Hippocampal formation (tissue), 2 donors: ENCODE measurements at places on chromosomes 5 and 9.
A peak's percentile ranks its signal among the peaks of the same experiment; 100 is the strongest.

GRCh38 chr9:90899287-90899686 is 97.7 kb downstream of the SYK start:
- no peak for DNase-seq

DNA sequence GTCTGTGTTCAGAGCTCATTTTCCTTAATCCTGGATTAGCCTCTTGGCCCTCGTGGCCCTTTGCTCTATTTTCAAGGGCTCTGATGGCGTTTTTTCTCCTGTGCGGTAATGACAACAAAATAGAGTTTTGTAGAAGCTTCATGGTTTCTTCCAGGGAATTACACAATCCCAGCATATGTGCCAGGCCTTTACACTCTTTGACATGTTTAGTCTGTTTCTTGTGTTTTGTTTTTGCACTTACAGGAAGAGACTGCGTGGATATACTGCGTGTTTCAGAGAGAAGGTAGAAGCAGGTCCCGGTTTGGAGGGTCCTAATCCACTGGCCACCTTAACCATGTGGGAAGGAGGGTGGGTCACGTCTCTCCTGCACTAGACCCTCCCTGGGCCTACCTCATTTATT is 400.2 kb upstream of the IRX4 start:
- DNase-seq = no peak

DNA sequence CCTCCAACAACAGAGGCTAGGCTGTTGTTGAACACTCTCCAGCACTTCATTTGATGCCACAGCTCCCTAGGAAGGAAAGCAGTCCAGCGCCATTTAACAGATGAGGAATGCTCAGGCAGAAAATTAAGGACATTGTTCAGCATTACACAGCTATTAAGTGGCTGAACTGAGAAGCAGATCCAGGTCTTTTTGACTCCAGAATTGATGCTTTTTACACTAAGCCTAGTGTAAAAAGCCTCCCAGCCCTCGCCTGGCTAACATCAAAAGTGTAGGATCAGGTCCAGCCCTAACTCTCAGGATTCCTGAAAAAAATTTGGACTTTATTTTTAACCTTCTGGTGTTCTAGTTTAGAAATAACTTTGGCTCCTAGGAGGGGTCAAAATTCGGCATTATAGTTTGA is 106.4 kb upstream of the SMC5 start:
- DNase-seq = no peak

- no peak for DNase-seq
Measured at GRCh38 chr9:86580688-86581087, 226.5 kb upstream of the TUT7 start.

DNA sequence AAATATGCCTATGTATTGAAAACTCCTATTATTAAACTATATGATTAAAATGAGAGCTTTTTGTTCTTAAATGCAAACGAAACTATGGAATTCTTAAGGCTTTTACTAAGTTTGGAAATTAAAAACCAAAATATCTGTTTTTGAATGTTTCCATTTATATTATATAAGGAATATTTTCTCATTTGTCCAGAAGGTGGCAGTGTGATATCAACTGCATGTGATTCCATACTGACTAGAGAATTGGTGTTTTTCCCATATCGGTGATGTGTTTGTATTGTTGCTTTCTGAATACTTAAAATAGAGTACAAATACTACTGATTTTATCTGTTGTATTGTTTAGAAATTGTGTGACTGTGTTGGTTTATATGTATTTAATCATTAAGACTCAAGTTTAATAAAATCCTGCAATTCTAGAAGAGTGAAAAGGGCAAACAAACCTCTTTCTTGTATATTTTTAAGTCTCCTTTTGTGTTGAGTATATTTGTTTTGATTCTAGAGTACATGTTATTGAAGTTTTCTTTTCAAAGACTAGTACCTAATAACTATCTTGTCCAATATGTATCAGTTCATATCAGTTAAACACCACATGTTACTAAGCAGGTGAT is 320.8 kb downstream of the CCDC171 start:
- peak; percentile 62 for DNase-seq

DNA sequence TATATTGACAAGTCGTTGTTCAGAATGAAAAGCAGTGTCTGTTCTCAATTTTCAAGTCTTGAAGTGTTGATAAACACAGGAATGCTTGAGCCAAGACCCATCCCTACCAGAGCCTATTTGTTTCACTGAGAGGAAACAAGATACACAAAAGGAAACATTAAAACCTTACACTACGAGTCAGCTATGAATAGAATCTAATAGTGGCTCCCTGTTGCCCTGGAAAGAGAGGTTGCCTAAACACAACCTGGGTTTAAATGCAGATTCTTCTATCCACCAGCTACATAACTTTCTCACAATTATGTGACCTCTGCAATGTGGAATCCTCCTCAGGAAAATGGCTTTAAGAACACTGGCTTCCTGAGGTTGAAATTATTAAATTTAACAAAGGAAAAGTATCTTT is 29.1 kb upstream of the BNC2 start:
- DNase-seq = no peak

DNA sequence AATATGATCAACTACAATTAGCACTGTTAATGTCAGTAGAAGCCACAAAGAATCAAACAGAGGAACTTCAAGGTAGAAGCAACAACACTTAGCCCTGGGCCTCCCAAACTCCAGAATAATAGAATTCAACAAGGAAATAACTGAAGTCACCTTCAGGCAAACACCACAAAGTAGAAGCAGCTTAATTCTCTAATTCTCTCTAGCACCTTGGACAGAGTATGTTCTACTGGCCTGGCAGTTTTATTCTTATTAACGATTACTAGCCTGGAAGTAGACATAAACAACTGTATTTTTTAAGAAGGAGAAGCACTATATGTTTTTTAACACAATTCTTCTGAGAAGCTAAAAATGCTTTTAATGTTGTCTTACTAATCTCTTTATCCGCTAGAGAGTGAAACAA is 911.9 kb downstream of the DTWD2 start:
- DNase-seq = no peak

- no peak for DNase-seq
Measured at GRCh38 chr5:118968925-118969375, 19.4 kb downstream of the DTWD2 start.

DNA sequence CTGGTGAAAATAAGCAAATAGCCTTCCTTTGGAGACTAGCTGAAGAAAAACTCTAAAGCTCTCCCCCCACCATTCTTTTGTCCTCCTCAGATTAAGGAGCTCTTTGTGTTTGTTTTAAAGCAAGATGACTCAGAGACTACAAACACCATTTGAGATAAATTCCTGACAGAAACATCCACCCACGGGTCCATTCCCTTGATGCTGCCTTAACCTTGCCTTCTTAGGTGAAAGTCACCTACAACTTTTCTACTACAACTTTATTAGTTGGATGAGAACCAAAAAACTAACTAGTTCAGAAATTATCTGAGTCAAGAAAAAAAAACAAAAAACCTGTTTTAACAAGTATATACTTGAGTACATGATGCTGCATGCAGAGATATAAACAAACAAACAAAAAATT is 831.1 kb downstream of the NR2F1-AS1 start:
- DNase-seq = no peak

GRCh38 chr9:37937366-37937765 is 33.4 kb upstream of the SLC25A51 start:
- DNase-seq = no peak

GRCh38 chr5:11602298-11602697 is 301.9 kb downstream of the CTNND2 start:
- peak; percentile 85 for DNase-seq

DNA sequence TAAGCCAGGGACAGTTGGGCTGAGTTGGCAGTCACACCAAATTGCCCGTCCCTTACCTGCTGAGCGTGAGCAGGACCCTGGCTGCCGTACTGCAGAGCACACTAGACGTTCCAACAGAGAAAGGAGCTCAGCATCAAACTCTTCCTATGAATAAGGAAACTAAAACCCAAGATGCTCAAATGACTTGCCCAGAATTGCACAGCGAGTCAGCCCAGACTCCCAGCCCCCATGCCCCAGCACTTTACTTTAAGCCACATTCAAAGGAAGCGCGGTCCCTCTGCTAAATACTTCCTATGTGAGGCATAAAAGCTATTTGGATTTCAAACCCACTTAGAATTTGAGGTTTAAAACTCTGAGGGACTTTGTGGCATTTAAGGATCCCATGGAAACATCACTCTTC is 23.9 kb downstream of the PAX5 start:
- DNase-seq = no peak

- no peak for DNase-seq
Measured at GRCh38 chr5:138833080-138833479, 42.1 kb downstream of the LRRTM2 start.

GRCh38 chr9:81565144-81565543 is 124.2 kb downstream of the TLE1 start:
- DNase-seq = no peak

GRCh38 chr9:97220894-97221477 is 86.5 kb upstream of the CCDC180 start:
- no peak for DNase-seq

- no peak for DNase-seq
Measured at GRCh38 chr5:159992566-159992965, 16.4 kb upstream of the TTC1 start.

DNA sequence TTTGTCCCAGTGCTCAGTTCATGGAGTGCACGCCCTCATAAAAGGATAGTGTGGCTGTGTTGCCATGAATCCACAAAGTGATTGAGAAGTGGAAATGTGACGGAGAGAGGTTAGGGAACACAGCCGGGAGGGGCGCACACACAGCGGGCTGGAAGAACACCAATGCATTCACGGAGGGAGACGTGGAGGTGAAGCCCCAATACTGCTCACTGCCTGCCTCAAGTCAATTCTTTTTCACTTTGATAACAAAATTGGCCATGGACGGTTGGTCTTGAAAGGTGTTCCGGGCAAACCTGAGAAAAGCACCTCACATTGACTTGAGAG is 424.1 kb downstream of the MED10 start:
- no peak for DNase-seq

DNA sequence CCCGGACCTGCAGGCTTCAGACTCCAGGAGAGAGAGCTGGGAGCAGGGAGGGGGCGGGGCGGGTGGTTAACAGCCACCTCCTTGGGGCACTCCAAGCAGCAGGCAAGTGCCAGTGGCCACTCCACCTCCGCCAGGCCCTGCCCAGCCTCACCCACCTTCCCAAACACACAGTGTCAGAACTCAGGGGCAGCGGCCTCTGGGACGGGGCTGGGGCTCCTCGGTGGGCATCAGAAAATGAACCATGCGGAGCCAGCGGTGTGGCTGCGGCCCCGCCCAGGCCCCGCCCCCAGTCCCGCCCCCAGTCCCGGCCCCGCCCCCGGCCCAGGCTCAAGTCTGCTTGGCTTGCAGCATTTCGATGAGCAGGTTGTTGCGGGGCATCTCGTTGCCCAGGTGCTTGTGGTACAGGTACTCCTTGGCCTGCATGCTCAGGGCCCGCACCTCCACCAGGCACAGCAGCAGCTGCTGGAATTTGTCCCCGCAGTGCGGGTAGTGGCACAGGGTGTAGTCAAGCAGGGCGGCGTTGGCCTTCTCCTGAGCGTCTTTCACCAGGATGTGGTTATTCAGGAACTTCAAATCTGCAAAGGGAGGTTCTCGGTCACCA is 24.7 kb downstream of the NR5A1 start:
- no peak for DNase-seq
